A172 (cell line): ENCODE measurements at places on chromosomes 5 and 9.

GRCh38 chr5:1199649-1200494 lies 1.5 kb upstream of the SLC6A19 start:
- no peak for DNase-seq

- no peak for DNase-seq
These were observed 22.5 kb downstream of the TBC1D2 start for GRCh38 chr9:98232926-98233325.

DNA sequence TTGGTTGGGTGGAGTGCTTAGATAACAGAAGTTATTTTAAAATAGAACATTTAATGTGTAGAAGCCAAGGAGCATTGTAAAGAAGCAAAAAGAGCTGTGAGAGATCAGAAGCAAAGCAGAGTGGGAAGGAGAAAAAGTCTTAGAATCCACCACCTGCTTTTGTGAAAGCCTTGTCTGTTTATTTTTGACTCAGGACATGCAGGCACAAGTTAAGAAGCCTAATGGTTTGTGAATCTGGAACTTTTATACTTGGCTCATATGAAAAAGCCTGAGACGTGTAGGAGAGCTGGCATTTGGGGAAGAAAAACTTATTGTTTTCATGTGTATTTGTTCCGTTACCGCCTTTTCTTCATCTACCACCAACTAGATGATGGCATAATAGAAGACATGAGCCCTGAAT lies 38.5 kb upstream of the ITGA2 start:
- no peak for DNase-seq

GRCh38 chr5:151463137-151464029 lies 16.0 kb downstream of the SLC36A1 start:
- no peak for DNase-seq

DNA sequence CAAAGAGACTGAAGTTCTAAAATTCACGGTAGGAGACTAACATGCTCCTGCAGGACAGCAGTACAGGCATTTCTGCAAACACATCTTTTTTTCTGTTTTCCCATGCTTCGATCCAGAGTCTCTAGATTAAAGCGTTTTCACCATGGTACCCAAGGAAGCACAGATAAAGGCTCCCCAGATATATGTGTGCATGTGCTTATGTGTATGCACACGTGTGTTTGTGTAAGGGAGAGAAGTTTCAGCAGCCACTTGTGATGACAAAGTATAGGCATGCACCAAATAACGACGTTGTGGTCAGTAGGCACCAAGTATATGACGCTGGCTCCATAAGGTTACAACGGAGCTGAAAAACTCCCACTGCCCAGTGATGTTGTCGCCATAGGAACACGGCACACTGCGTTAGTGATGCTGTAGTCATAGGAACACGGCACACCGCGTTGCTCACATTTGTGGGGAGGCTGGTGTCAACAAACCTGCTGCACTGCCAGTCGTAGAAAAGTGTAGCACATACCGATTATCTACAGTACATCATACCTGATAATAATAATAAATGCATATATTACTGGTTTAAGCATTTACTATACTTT lies 21.7 kb downstream of the MED10 start:
- DNase-seq = no peak

GRCh38 chr5:132684491-132684890 lies 10.7 kb downstream of the IL4 start:
- DNase-seq = no peak

DNA sequence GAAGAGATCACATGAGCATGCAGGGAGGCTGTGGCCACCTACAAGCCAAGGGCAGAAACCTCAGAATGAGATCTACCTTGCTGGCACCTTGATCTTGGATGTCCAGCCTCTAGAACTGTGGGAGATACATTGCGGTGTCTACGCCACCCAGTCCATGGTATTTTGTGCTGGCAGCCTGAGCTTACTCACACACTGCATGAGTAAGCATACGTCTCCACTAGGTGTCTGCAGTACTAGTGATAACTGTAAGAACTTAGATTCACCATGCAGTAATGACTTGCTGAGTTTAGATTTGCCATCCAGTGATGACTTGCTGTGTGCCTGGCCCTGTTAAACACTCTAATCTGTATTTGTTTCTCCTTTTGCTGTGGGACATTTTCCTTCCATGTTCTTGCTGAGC lies 417.7 kb downstream of the GADD45G start:
- peak; percentile 23 for DNase-seq

GRCh38 chr5:17118631-17119030 lies 98.8 kb upstream of the BASP1 start:
- DNase-seq = peak; percentile 95
